Hippocampal formation (tissue), 2 donors: ENCODE measurements at places on chromosomes 12 and 14.

DNA sequence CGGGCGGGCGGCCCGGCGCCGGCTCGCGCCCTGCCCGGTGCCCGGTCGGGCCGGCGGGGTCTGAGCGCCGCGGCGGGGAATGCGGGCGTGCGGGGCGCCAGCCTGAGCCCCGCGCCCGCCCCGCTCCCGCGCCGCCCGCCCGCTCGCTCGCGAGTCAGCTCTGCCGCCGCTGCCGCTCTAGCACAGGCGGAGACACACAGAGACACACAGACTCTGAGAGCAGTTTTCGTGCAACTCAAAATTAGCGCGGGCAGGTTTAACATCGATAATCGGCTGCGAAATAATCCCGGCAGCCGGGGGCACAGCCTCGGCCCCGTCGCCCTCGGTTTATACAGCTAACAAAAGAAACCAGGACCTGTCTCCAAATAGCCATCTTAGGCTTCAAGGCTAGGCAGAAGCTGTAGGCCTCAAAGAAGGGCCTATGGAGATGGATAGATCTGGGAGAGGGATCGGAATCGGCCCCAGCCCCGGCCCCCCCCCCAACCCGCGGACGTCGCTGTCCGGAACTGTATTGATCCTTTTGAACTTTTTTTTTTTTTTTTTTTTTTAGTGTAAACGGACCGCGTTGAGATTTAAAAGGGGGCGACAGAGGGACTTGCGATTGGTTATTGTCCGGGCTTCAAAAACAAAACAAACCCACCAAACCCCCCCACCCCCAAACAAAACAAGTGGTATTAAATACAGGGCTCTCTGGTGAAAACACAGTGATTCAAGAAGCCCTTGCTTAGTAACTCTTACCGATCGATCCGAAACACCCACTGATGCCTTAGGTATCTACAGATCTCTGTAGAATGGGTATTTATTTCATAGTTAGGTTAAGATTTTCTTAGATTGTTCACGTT, 1.1 kb downstream of the ARID2 start:
- DNase-seq = peak; percentile 44

- DNase-seq = no peak
Observed at GRCh38 chr14:94805680-94806288, 35.9 kb upstream of the GSC start.

DNA sequence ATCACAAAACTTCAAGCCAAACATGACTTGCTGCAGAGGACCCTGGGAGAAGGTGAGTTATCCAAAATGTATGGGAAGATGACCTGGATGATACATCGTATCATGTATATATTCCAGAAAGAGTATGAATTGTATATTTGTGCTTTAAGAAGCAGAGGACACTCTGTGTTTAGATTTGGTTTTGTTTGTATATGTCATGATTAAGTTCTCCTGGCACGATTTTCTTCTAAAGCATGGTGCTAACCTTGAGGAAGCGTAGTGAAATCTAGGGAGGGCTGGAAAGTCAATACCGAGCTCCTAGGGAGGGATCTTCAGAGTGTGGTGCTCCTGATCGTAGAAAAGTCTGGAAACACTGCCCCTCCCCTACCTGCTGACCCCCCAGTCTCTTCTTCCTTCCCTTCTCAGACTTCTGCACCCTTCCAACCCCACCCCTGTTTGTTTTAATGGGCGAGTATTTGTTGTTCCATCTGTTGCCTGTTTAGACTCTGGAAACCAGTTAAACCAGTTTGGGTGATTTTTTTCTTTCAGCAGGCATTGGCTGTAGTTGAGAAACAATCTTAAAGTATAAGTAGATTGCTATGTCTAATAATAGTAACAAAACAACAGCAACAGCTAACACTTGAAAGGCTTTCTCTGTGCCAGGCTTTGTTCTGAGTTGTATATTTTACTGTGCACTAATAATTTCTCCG, 141.6 kb downstream of the KICS2 start:
- no peak for DNase-seq

GRCh38 chr14:72802588-72802946, 91.3 kb downstream of the DPF3 start:
- no peak for DNase-seq

- DNase-seq = no peak
Observed at GRCh38 chr12:30828686-30829085, 73.9 kb upstream of the CAPRIN2 start.

DNA sequence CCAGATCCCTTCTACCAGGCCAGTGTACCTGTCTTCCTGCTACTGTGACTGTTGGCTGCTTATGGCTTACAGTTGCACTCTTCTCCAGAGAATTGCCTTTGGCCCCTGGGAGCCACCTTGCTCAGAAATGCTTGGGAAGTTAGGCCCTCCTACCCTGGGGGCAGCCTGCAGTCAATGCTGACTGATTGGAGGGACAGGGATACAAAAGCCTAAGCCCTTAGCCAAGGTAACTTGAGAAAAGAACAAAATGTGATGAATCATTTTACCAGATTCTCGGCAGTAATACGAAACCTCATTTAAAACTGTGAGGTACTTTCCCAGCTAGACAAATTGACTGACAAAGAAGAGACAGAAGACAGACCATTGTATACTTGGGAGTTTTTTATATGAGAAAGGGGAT, 47.3 kb downstream of the PTCSC3 start:
- DNase-seq = no peak

DNA sequence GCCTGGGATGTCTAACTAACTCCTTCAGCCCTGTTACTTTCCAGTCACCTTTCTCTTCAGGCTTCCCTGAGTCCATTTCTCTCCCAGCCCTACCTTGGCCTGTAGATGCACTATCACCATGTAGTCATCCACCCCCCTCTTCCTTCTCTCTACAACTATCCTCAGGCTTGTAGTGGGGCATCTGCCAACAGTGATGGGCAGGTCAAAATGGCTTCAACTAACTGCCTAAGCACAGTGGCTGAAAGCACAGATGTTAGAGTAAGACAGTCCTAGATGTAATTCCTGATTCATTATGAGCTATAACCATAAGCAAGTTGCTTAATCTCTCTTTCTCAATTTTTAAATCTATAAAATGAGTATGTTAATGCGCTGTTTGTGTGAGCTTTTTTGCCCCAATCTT, 133.6 kb upstream of the NAV3 start:
- DNase-seq = no peak

GRCh38 chr14:104858811-104859426, 6.1 kb upstream of the CEP170B start:
- DNase-seq = no peak

DNA sequence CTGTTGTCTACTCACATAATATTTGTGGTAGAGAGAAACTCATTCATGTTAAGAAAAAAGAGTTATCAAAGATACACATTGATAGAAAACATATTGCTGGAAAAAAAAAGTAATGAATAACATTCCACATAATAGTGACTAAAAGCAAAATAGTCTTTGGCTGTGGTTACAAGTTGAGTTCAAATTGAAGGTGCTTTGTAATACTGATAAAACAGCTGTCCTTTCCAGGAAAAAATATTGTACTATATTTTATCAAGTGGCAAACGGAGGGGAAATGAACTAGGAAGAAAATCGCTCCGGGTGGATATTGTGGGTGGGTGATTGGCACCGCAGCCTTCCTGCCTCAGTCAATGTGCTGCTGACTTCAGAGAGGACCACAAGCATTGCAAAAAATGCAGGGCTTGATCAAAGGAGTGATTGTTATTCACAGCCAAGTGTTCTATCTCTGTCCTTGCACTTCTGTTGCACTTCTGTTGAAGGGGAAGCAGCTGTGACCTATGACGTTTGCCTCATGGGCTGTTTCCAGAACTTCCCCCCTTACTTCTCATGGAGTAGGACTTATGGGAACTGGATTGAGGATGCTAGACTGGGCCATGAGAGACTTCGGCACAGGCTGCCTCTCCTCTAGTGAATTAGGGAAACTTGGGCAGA, 114.4 kb downstream of the VRK1 start:
- DNase-seq = no peak

GRCh38 chr14:67645414-67645813, 25.7 kb downstream of the ARG2 start:
- no peak for DNase-seq

GRCh38 chr12:80761838-80762237, 45.1 kb downstream of the MYF5 start:
- no peak for DNase-seq

- no peak for DNase-seq
Observed at GRCh38 chr12:116319233-116319897, 41.9 kb upstream of the MED13L start.

- DNase-seq = no peak
Observed at GRCh38 chr14:35534208-35534872, 376 bp downstream of the INSM2 start.

DNA sequence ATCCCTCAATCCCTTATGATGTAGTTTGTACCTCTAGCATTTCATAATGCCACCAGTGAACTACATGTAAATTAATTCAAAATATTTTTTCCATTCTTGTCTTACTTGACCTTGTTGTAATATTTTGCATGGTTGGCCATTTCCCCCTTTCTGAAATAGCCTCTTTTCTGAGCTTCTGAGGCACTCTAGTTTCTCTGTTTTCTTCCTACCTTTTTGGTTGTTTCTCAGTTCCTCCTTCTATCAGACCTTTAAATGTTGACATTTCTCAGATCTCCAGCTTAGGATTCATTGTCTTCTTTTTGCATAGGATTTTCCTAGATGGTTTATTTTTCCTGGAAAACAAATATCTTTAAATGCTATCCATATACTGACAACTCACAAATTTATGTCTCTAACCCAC, 9.8 kb upstream of the RMST start:
- no peak for DNase-seq

DNA sequence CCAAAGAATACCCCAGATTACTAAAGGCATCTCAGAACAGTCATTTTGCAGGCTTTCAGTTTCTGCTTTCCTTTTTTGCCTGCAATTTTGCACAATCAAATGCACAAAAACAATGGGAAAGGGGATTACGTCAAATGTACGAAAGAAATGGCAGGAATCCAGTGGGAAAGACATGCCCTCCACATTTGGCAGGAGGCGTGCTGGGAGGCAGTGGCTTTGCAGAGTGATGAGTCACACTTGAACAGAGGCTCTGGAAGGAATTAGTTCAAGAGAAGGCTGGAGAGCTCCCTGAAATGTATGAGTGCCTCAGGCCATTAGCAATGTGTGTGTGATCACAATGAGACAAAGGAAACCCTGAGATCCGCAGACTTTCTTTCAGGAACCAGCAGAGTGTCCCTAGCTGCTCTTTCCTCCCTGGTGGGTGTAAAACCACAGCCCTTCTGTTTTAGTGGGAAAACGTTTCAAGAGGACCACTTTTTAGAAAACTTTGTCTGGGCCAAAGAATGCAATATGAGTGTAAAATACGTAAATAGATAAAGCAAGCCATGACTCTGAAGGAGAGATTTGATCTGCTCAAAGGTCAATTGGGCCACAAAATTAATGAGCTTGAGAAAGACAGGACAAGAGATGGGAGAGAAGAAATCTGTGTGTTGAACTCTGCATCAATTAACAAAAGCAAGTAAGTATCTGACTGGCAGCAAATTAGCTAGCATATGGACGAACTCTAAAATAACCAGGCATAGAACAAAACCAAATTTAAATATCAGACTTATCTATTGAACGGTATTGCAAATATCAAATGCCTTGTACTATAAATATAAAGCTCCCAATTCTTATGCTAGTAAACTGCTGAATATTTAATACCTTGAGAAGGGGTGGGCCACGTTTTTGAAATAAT, 155.4 kb upstream of the PDE3A start:
- DNase-seq = peak; percentile 83

- no peak for DNase-seq
Observed at GRCh38 chr12:122021193-122021821, 377 bp upstream of the BCL7A start.

DNA sequence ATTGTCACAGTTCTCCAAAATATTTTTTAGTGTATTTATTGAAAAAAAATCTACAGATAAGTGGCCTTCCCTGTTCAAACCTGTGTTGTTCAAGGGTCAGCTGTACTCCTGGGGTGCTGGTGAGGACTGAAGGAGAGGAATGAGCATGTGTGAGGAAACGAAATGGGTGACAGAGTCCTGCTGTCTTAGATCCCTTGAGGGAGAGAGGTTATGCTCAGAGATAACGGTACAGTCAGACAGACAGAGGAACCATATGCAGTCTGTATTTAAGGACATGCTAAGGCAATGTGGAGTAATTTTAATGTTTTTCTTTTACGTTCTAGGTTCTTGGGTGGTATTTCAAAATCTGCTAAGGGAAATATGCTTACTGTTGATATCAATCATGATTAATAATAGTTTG, 352.9 kb upstream of the RGS6 start:
- no peak for DNase-seq

- DNase-seq = no peak
Observed at GRCh38 chr12:78483767-78484315, 380.7 kb upstream of the SYT1 start.

DNA sequence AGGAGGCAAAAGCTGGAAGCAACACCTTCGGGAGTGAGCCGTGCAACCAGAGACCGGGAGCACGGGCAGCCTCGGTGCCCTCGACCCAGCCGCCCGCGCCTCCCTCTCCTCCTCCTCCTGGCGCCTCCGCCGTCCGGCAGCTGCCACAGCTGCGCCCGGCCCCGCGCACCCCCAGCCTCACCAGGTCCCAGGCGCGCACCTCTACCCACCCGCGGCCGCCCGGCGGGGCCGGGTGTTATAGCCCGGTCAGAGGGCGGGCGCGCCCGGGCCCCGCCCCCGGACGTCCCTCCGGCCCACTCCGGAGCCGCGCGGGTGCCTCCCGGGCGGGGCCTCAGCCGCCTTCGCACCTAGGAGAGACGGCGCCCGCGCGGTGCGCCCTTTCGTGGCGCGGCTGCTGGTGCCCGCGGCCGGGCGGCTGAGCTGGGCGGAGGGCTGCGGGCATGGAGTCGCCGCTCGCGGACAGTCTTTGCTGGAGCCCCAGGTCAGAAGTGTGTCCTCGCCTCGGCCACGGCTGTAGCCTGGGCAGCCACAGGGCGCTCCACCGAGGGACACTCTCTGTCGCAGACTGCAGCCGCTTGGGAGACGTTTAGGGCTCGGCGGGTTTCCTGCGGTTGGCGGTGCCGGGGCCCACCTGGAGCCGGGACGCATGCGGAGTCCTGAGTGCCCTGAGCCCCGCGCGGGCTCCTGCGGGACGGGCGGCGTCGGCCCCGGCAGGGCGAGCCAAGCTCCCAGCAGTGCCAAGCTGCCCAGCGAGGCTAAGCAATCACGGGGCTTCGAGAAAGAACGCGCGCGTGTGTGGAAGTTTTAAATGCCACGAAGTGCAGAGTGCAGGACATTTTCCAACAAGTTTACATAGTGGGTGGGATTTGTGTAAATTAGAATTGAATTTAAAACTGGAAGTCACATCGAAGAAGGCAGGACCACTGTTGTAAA, at the start of gene CPM:
Gene CPM, minus strand, starts transcription at position 211 of the 933 bp plus-strand sequence. CDS start 334 bp downstream, outside the sequence.
- peak; percentile 58 for DNase-seq

DNA sequence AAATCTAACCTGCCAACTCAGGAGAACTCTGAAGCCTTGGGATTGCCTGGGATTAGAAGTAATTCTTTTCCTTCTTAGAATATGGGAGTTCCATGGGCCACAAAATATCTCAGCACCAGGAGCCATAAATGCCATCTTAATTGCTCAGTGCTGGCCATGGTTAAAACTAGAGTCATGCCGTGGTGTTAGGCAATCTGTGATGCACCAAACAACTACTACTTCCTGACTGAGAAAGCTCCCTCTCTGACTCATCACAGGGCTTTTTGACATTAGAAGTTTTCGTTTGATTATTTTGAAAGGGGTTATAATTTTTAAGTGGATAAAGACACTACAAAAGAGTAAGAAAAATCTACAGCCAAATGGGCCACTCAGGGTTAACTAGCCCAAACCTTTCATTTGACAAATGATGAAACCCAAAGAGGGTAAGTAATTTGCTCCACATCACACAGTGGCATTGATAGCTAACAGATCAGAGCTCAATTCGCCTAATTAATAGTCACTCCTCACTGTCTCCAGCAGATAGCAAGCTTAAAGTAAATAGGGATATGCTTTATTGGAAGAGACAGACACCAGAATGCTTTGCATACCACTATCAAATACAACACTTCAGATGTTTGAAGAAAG, 377.3 kb downstream of the EMP1 start:
- no peak for DNase-seq

- no peak for DNase-seq
Observed at GRCh38 chr12:34163443-34163842, 141.1 kb downstream of the ALG10 start.
